ENCODE measurements at places on chromosomes 1 and 21.

DNA sequence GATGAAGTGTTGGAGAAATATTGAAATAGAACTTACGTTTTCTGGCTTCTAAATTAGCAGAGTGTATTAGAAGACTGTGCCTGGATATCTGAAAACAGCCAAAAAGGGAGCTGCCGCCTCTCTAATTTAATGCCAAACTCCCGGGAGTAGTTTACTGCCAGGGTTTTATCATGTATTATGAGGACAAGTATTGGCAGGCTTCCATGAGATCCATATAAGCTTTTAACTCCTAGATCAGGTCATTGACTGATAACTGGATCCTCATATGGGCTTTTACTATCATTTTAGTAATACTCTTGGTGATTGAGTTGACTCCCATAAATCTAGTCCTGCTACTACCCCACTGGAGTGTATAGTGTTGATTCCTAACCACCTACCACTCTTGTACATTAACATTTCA is 178.4 kb upstream of the CXADR start:
- DNase-seq = no peak

DNA sequence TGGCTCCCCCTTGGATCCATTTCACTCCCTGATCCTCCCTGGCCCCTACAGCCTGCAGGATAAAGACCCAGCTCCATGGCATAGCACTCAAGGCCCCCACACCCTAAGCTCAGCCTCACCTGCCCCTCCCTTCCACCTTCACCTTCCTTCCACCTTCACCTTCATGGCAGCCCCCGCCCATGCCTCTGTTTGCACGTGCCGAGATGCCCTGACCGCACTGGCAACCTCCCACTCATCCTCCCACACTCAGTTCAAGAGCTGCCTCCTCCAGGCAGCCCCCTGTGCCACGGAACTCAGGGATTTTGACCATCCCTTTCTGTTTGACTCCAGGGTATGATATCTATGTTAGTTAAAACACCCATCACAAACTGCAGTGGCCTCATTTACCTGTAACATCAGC is 109.8 kb downstream of the RAVER2 start:
- no peak for DNase-seq

GRCh38 chr1:227317011-227317451 is 1.3 kb downstream of the CDC42BPA start:
- no peak for DNase-seq

DNA sequence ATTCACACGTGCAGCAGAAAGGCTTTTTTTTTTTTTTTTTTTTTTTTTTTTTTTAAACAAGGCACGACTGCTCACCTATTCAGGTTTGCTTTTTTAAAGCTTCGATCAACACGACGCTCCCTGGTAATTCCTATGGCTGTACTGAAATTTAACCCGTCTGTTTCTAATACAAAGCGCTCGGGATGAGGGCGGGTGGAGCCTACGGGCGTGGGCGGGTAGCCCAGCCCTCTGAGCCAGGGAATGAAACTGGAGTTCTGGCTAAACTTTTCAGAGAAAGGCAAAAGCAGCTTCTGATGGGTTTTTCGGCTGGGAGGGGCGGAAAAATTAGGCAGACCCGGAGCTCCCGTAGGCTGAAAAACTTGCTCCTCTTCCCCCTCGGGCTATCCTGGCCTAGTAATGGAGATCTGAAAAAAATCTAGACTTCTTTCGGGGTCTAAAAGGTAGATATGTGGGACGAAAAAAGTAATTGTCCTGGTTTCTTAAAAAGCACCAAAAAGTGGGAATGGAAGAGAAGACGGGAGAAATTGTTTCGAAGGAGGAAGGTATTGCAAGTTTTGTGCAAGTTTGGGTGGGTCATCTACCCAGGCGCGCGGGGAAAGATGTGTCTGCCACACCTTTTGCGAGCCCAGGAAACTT is 7.4 kb downstream of the NR5A2 start:
- no peak for DNase-seq

GRCh38 chr1:180000575-180000974 is 46.0 kb downstream of the CEP350 start:
- no peak for DNase-seq

GRCh38 chr1:237863234-237863633 is 27.5 kb downstream of the ZP4 start:
- DNase-seq = no peak

DNA sequence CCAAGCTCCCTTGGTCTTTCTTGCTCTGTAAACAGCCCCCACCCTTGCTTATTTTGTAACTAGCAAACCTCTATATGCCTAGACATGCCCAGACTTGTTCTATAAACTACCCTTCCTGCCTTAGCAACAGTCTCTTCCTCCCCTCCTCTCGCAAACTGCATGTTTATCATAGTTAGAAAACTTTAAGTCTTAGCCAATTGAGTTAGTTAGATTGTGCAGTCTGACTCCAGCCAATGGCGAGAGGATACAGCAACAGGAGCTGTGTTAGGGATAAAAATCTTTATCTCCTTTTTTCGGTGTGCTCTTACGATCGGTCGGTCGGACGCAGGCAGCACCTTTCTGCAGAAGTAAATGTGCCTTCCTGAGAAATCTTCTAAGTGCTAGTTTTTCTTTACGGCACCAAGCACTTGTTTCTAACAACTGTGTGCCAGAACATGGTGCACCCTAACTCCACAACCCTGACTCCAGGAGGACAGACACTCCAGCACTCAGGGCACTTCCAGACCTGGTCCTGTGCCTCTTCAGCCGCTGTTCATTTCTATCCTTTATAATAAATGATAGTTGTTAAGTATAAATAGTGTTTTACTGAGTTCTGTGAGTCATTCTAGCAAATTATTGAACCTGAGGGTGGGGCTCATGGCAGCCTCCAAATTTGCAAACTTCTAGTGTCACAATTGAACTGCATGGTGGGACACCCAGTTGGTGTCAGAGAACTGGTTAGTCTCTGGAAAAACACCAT is 25.7 kb upstream of the GNG4 start:
- DNase-seq = no peak

- DNase-seq = no peak
Observed at GRCh38 chr1:67532452-67533216, 102.4 kb upstream of the SERBP1 start.

- no peak for DNase-seq
Observed at GRCh38 chr1:51298322-51298705, 32.0 kb downstream of the TTC39A start.

GRCh38 chr21:26801498-26801897 is 43.7 kb downstream of the ADAMTS1 start:
- no peak for DNase-seq

- no peak for DNase-seq
Observed at GRCh38 chr1:198937231-198938031, 298.6 kb downstream of the PTPRC start.

DNA sequence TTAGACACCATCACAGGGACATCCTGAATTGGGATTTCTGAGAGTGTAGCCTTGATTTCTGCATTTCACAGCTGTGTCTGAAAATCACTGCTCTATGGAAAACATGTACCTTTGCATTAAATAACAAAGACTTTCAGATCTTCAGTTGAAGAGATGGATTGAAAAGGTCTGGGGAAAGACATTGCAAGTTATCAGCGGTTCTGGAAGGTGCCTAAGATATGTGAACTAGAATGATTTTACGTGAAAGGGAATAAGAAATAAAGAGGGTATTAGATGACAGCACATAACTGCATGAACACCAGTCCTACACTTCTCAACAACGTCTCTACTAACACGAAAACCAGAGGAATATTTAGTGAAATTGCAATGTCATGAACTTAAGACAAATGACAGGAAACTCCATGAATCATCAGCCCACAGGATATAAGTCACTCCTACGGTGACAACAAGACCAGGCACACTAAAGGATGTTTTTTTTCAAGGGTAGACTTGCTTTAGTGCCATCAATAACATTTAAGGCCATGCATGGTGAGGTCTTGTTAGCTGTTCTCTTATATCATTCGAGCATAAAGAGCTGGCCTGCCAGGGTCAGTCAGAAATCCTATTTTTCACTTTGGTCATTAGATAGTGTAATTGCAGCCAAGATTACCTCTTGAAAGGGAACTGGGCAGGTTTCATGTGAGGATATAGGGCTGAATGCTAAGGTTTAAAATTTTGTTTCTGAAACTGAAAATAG is 283.1 kb downstream of the GRIK1 start:
- DNase-seq = no peak

- no peak for DNase-seq
Observed at GRCh38 chr21:18960306-18960705, 556.7 kb upstream of the TMPRSS15 start.

DNA sequence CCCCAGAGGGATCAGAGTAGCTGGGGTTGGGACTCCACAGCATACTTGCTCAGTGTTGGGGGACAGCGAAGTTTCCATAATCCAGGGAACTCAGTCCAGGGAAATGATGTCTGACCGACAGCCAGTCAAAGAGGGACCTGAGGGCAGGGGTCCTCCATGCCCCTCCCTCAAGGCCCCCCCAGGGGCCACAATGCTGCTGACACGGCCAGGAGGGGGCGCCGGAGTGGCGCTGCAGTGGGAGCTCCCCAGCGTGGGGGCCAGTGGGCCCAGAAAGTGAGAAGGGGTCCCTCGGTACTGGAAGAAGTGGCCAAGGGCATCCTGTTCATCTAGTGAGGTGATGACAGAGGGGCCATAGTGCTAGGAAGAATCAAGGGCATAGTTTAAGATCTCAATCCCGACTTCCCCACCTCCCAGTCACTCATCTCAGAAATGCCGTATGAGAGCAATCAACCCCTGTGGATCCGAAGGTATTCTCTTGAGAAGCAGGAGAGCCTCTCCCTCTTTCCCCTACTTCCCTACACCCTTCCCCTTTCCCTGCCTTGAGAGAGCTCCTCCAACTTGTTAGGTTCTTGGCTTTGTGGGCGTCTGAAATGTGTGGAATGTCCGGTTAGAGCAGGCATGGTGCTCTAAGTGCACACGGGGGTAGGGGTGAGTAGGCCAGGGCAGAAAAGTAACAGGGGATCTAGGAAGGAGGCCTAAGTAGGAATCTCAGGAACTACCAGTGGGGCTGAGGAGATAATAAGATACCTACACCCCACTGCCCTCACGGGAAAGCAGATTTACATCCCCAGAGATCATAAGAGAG is 4.1 kb downstream of the NUDT17 start:
- no peak for DNase-seq

- no peak for DNase-seq
Observed at GRCh38 chr1:18302788-18303413, 177.8 kb upstream of the KLHDC7A start.

DNA sequence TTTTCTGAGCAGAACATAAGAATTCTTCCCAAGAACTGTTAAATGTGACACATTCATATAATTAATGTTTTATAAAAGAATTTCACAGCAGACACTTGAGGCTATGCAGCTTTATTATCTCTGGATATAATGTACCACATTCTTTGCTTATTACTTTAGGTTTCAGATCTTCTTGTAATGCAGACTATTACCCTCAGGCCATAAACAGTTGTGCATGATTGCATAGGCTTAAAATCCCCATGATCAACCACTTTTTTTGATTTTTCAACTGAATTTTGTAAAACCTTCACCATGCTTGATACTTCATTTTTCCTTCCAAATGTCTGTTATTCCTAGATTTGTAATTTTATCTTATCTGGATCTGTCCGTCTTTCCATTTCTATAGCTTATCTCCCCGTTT is 1355.7 kb downstream of the BRINP3 start:
- no peak for DNase-seq

- DNase-seq = no peak
Observed at GRCh38 chr21:45060675-45061311, 13.6 kb upstream of the ADARB1 start.

DNA sequence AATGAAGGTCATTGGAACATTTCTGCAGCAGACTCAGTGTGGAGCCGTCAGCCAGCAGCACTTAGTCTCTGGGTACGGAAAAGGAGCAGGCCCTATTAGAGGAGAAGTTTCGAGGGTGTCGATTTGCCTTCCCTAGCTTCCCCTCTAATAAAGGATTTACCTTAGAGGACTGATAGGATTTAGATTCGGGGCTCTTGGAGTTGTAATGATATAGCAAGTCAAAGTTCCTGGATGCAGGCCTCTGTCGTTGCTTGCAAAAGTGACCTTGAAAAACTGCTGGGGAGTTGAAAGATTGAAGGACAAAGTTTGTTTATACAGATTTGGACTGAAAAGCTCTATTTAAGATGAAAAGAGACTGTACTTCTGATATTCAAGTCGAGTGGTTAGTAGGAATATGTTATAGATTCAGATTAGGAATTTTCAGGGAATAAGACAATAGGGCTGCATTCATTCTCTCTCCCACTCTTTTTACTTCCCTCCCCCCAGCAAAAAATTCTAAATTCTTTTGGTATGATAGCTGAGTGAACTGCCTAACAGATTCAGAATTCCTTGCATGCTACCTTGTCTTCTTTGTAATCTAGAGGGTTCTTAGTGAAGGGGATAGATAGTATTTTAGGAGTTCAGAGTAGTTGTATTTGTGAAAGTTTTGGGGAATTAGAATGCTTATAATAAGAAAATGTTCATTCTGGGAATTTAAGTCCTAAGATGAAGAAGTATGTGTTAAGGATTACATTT is 19.2 kb downstream of the NFYC start:
- no peak for DNase-seq

DNA sequence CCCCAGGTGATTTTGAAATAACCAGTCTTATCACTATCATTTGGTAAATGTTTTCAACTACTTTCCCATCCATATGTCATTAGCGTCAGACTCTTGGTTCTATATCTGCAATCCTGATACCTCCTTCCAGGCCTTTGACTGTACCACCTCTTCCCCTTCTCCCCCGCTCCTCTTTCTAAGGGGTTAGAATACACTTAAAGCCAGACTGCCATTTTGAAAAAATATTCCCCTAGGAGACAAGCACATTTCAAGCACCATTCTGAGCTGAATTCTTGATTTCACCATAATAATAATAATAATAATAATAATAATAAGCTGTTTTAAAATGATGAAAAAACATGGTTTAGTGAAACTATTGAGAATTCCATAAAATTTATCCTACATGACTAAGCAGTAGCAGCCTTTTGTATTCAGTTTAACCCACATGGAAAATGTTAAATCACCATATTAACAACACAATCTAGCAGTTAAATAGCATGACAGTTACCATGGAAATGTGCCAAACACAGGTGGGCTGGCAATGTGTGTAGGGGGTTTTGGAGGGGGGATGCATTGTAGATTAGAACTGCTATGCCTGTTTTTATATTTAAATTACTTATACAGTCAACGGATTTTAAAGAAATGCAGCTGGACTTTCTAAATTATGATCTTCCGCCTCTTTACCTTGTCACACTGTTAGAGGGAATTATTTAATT is 480.2 kb upstream of the DEPDC1 start:
- DNase-seq = no peak

GRCh38 chr1:77659879-77660593 is 22.4 kb downstream of the ZZZ3 start:
- DNase-seq = no peak

- DNase-seq = no peak
Observed at GRCh38 chr1:33336580-33336979, 15.7 kb upstream of the A3GALT2 start.
